ENCODE measurements at places on chromosomes 3 and 15.

- DNase-seq, result peak; percentile 12
These were observed 449.0 kb upstream of the LMCD1 start for GRCh38 chr3:8052659-8053058.

- DNase-seq, result no peak
These were observed 63.5 kb downstream of the EPHB1 start for GRCh38 chr3:134858441-134859035.

DNA sequence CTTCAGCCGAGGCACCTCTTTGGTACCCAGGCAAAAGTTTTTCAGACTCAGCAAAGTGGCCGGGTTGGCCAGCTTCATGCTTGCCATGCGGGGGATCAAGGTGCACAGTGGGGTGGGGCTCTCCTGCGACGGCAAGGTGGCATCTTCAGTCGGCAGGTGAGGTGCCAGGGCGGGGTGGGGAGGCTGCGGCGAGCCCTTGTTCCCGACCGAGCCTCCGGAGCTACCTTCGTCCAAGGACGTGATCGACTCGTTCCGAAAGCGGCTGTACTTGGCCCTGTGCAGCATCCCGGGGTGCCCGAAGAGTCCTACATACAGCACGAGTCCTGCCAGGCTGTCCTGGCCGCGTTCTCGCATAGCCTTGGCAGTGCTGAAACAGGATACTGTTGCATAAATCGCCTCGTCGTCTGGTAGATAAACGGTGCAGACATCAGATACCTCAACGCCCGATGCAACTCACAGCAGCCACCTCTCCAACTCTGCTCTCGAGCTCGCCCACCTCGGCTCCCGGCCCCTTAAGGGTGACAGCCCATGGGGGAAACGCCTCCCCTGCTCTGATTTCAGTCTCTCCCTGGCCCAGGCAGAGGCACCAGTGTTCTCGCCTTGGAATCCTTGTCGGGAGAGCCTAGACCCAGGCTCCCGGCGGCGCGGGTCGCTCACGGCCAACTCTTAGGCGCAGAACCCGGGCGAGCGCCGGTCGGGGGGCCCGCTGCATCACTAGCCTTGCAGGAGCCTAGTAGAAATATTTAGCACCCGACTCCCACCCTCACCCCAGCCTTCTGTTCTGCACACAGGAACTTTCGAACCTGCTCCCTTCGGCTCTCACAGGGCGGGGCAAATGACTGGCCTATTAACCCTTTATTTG lies 826 bp downstream of the SHC4 start:
- DNase-seq, result peak; percentile 22

GRCh38 chr15:75641603-75642002 lies 1.6 kb upstream of the IMP3 start:
- DNase-seq, result no peak

DNA sequence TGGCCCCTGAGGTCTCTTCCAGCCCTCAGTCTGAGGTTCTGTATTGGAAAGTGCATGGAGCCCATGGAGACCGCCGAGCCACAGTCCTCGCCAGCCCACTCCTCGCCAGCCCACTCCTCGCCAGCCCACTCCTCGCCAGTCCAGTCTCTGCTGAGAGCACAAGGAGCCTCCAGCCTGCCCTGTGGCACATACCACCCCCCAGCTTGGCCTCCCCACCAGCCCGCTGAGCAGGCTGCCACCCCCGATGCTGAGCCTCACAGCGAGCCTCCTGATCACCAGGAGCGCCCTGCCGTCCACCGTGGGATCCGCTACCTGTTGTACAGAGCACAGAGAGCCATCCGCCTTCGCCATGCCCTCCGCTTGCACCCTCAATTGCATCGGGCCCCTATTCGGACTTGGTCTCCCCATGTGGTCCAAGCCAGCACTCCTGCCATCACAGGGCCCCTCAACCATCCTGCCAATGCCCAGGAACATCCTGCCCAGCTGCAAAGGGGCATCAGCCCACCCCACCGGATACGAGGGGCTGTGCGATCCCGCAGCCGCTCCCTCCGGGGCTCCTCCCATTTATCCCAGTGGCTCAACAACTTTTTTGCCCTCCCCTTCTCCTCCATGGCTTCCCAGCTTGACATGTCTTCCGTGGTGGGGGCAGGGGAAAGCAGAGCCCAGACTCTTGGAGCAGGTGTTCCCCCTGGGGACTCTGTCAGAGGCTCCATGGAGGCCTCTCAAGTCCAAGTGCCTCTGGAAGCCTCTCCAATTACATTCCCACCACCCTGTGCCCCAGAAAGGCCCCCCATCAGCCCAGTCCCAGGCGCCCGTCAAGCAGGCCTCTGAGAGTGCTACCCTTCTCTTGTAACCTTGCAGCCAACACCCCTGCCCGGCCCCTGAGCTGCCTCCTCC lies 40.9 kb downstream of the PML start:
- DNase-seq, result no peak

DNA sequence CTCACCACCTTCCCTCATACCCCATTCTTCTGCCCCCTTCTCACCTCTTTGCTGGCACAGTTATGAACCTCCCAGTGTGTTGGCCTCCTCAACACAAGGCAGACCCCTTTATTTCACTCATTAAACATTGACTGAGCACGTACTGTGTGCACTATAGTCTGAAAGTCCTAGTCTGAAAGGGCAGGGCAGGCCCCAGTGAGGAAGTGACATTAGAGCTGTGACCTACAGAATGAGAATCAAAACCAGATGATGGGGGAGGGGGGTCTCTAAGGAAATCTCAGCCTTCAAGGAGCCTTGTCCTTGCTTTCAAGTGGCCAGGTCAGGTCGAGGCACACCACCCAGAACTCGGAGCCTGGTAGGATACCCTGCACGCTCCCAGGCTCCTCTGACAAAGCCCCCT lies 3.5 kb downstream of the SLC28A1 start:
- no peak for DNase-seq

- DNase-seq, result no peak
These were observed 29.4 kb upstream of the ATP8B4 start for GRCh38 chr15:50148362-50148963.

GRCh38 chr3:52983828-52984227 lies 62.0 kb downstream of the SFMBT1 start:
- no peak for DNase-seq

- no peak for DNase-seq
These were observed 915.6 kb downstream of the TUSC7 start for GRCh38 chr3:117625174-117625573.

GRCh38 chr3:33798113-33798417 lies 365 bp upstream of the PDCD6IP start:
- no peak for DNase-seq

DNA sequence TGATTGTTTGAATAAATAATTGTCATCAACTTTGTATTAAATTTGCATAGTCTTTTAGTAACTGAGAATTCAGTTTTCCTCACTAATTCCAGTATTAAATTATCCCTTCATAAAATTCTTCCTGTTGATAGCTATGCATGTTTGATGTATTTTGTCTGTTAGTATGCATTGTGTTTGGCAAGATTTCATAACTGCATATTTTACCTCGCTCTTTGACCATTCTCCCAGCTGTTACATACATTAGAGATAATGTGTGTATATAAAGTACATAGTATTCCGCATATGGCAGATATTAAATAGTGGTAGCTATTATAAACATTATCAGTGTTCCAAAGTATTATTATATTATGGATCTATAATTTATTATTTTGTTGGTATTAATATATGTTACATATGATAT lies 10.6 kb upstream of the NFKBIZ start:
- DNase-seq, result no peak

GRCh38 chr3:13425689-13426088 lies 5.6 kb upstream of the NUP210 start:
- DNase-seq, result no peak

DNA sequence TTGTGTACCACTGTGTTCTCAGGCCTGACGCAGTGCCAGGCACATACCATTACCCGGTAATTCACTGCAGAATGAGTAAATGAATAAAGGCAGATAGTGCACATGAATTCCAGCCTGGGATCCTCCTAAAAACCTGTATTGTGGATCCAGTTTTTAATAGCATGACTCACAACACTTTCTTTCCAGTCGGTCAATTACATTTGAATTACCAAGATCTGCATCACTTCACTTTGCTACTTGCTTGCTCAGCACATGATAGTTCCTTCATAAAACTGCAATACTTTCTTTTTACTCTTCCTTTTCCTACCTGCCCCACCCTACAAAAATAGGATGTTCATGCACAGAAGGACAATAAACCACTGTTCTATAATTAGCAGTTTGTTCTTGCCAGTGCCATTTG lies 553.8 kb downstream of the MAGI1 start:
- DNase-seq, result no peak

GRCh38 chr3:141237701-141238521 lies 6.3 kb downstream of the PXYLP1 start:
- no peak for DNase-seq

DNA sequence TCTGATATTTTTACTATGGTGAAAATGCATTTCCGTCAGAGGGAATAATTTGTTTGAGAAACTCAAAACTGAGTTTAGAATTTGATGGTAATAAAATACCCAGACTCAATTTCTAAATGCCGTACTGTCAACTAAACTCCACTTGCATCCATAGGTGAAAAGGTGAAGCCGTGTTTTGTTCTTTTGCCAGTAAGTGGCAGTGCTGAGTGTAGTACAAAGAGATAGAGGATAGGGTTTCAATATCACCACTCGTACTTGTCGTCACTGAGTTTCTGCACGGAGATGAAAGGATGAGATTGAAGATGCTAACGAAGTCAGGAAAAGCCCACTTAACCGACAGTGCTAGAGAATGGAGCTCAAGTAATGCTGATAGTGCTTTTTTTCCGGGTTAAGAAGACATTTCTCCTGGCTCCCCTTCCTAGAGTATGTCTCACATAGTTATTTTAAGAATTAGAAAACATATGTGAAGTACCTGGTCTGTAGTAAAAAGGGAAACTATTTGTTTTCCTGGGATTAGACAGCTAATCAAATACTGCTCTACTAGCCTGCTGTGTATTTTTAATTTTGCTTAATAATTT lies 345.1 kb downstream of the IL5RA start:
- no peak for DNase-seq

GRCh38 chr15:62482785-62483429 lies 317.8 kb upstream of the C2CD4B start:
- no peak for DNase-seq

- no peak for DNase-seq
These were observed 5.3 kb upstream of the TXNRD3 start for GRCh38 chr3:126659915-126660886.

DNA sequence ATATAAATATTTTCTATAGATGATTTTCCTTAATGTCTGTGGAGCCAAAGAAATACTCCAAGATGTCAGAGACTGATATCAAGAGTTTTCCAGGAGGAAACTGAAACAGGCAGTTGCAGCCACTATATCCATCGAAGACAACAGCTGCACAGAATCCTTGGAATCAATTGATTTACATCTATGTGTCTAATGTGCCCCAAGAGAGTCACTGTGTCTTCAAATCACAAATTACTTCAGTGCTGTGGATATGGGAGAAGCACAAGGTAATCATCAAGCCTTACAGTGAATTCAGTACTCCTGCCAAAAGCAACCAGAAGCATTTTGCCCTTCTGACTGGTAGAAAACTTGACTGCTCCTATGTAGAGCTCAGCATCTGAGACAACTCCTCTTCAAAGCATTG lies 51.1 kb downstream of the CPNE4 start:
- DNase-seq, result no peak

DNA sequence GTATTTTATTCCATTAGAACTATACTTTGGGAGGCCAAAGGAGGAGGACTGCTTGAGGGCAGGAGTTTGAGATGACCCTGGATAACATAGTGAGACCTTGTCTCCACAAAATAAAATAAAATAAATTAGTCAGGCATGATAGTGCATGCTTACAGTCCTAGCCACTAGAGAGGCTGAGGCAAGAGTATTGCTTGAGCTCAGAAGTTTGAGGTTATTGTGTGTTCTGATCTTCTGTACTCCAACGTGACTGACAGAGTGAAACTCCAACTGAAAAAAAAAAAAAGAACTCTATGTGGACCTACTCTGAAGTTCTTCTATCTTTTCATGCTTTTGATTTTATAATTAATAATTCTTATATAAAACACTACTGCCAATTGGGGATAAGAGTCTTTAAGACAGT lies 1560.0 kb upstream of the GBE1 start:
- no peak for DNase-seq

- no peak for DNase-seq
These were observed 135.5 kb upstream of the TTC14 start for GRCh38 chr3:180466401-180467011.
